ENCODE measurements at places on chromosomes 12 and 14.

- DNase-seq, result peak; percentile 3
Observed at GRCh38 chr12:119222222-119222951, 43.7 kb downstream of the HSPB8 start.

GRCh38 chr12:124605883-124606774 lies 38.7 kb upstream of the NCOR2 start:
- no peak for DNase-seq

DNA sequence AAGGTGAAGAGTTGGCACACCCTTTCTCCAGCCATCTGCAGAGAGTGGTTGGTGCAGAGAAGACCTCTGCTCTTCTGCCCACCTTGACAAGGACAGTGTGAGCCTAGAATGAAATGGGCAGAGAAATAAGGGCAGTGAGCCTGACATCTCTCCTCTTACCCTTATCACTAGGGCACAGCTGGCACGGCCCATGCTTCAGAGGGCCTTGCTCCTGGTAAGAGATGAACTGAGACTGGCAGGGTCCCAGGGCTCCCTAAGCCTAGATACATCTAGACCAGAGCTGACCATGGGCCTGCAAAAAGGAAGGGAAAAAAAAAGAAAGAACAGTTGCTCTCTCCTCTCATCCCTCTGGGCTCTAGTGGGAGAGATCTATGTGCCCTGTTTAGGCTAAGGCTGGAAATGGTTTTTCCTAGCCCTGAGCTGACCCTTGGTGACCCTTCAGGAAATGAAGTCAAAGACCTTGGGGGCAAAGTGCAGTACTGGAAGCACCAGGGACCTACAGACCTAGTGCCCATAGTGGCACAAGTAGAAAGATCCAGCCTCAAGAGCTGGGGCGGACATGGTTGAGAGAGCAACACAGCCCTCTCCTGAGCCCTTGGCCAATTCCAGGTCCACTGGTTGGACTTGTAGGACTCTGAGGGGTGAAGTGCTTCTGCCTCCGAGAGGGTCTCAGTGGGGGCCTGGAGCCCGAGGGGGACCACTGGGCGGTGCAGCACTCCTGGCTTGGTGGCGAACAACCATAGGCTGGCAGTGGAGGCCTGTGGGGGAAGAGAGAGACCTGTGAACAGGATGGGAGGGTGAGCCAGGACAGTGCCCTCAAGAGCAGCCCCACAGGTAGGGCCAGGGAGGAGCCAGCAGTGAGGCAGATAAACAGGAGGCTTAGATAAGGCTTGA lies 22.0 kb downstream of the PRPF40B start:
- no peak for DNase-seq

- DNase-seq, result no peak
Observed at GRCh38 chr14:67577909-67578749, 21.9 kb downstream of the PIGH start.

- no peak for DNase-seq
Observed at GRCh38 chr14:74685921-74686678, 26.8 kb downstream of the AREL1 start.

GRCh38 chr12:116537101-116537904 lies 21.9 kb upstream of the MAP1LC3B2 start:
- DNase-seq, result no peak

DNA sequence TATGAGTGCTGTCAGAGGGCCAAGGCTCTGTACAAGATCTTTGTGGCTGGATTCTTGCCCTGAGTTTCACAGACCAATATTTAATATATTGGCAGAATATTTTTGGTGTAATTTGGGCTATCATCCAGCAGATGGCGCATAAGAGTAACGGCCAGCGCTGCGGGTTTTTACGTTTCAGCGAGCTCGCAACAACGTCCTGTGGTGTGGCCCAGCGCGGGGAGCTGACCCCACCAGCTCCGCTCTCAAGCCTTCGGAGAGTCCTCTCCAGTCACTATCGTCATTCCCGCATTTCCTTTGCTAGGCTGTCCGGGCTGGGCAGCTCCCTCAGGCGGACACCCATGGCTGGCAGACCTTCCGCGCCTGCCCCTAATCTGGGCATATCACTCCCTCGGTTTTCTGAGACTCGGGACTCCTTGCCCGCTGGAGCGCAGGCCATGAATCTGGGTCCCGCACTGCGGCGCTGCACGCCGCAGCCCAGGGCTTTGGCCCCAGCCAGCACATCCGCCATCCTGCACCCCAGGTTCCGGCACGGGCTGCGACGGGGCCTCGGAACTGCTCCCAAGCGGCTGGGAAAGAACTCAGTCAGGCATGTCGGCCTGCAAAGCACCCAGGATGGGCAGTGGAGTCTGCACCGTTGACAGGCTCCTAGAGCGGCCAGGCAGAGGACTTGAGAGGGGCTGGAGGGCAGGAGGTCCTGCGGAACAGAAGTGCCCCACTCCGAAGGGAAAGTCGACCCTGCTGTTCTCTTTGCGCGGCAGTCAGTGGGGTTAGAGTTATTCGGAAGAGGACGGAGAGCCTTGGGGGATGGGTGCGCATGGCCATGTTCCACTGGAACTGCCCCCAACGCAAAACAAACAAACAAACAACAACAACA lies 18.4 kb downstream of the OLR1 start:
- DNase-seq, result no peak

- DNase-seq, result no peak
Observed at GRCh38 chr12:19428246-19428645, 11.0 kb upstream of the AEBP2 start.

DNA sequence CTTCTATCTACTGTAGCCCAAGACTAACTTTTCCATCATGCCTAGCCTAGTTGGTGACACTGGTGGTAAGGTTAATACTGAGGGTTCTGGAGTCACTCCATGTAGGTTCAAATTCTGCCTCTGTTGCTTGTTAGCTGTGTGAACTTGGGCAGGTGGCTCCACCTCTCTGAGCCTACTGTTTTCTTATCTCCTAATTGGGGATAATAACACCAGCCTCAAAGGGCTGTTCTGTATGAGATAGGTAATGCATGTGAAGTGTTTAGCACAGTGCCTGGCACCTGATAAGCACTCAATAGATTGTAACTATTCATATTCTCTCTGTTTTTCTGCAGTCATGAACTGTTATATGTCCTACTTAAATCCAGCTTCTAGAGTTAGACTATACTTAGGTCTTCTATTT lies 17.5 kb upstream of the SPPL3 start:
- DNase-seq, result no peak

DNA sequence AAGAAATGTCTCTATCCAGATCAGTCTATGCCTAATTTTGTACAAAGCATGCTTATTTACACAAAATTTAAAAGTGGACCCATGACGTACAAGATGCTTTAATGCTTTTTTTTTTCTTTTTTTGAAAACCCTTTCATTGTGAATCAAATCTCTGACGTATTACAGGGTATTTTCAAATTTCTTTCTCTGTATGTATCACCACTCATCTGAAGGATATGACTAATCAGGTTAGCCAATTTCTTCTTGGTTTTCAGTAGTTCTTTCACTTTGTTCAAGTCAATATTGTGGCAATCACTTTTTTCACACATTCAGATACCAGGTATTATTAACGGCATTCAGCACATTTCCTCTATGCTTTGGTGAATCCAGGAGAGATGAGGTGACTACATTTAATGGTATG lies 685.3 kb downstream of the TRHDE start:
- no peak for DNase-seq

GRCh38 chr12:3241621-3242020 lies 164.4 kb downstream of the TSPAN9 start:
- DNase-seq, result no peak

DNA sequence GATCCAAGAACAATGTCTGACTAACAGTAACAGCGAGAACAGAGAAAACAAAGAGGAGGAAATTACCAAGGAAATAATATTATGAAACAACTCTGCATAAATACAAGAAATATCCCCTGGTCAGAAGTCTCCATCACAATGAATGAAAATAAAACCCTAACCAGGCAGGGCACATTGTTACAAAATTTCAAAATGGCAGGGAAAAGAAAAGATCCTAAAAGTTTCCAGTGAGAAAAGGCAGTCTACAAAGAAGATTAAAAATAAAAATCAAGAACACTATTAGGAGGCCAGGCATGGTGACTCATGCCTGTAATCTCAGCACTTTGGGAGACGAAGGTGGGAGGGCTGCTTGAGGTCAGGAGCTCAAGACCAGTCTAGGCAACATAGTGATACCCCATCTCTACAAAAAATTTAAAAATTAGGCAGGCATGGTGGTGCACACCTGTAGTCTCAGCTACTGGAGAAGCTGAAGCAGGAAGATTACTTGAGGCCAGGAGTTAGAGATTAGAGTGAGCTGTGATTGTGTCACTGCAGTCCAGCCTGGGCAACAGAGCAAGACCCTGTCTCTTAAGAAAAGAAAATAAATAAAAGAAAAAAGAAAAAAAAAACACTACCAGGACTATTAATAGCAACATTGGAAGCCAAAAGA lies 47.8 kb downstream of the FERMT2 start:
- no peak for DNase-seq

GRCh38 chr12:114685320-114685781 lies 1.4 kb upstream of the TBX3 start:
- no peak for DNase-seq

DNA sequence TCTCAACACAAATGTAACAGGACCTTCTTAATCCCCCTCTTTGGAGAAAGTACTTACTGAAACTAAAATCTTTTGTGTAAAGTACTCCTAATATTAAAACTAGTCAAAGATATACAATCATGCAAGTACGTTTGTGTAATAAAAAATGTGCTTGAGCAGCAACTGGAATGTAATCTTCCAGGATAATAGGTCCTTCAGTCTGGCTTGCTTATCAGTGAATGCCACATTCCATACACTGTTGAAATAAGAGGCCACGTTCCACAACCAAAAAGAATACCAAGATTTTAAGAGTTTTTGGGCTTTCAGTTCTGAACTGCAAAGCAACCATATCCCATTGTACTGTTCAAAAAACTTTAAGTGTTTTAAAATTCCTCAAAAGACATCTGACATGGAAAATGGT lies 26.2 kb upstream of the GRIN2B start:
- DNase-seq, result peak; percentile 1

- no peak for DNase-seq
Observed at GRCh38 chr12:89593873-89594272, 68.0 kb upstream of the POC1B start.

- DNase-seq, result no peak
Observed at GRCh38 chr14:100504372-100505078, 82.7 kb downstream of the BEGAIN start.

GRCh38 chr12:30911207-30911606 lies 15.3 kb upstream of the TSPAN11 start:
- no peak for DNase-seq

GRCh38 chr12:118137148-118137678 lies 1.3 kb downstream of the PEBP1 start:
- DNase-seq, result no peak

- no peak for DNase-seq
Observed at GRCh38 chr12:62113366-62114011, 146.7 kb upstream of the USP15 start.

DNA sequence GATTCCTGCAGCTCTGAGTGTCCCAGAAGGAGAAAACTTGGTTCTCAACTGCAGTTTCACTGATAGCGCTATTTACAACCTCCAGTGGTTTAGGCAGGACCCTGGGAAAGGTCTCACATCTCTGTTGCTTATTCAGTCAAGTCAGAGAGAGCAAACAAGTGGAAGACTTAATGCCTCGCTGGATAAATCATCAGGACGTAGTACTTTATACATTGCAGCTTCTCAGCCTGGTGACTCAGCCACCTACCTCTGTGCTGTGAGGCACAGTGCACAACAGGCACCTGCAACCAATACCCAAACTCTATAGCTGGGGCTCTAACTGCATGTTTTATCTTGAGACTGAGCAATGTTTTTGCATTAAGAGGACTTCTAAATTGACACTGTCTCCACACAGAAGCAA lies 379.2 kb upstream of the OR4E1 start:
- DNase-seq, result no peak

Measured in NCI-H524 treated with DMSO at 0.1 percent for 48 hours (cell line).